ENCODE measurements at places on chromosomes 7 and 10.
A peak's percentile ranks its signal among the peaks of the same experiment; 100 is the strongest.

DNA sequence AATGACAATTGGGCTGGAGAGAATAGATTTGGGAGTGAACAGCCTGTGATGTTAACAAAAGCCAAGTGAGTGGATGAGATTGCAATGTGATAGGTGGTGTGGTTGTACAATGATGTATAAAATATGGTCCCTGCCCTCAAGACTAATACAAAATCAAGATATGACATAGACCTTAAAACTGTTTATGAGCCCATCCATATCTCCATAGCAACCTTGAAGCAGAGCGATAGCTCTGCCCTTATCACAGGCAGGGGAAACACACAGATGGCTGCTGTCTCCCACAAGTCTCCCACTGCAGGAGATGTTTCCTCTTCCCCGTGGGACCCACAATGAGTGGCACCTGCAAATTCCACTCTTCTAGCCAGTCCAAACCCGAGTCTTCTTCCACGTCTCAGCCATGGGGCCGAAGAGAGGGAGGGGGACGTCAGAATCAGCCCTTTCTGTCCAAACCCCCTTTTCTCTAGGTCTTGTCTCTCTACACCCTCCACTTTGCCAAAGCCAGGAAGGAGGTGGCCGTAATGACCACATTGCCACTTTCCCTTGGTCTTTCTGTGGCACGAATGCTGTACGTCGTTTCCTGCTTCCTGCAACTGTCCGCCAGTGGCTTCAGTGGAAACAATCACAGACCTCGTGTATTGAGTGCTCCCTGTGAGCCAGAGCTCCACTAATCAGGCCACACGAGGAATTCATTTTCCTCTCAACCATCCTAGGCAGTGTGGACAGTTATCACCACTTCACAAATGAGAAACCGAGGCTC lies 7.5 kb upstream of the TBXAS1 start:
- DNase-seq, result no peak

- DNase-seq, result no peak
Observed at GRCh38 chr7:101195884-101196283, 5.0 kb downstream of the MOGAT3 start.

GRCh38 chr7:32658034-32658433 lies 162.7 kb downstream of the AVL9 start:
- DNase-seq, result no peak

DNA sequence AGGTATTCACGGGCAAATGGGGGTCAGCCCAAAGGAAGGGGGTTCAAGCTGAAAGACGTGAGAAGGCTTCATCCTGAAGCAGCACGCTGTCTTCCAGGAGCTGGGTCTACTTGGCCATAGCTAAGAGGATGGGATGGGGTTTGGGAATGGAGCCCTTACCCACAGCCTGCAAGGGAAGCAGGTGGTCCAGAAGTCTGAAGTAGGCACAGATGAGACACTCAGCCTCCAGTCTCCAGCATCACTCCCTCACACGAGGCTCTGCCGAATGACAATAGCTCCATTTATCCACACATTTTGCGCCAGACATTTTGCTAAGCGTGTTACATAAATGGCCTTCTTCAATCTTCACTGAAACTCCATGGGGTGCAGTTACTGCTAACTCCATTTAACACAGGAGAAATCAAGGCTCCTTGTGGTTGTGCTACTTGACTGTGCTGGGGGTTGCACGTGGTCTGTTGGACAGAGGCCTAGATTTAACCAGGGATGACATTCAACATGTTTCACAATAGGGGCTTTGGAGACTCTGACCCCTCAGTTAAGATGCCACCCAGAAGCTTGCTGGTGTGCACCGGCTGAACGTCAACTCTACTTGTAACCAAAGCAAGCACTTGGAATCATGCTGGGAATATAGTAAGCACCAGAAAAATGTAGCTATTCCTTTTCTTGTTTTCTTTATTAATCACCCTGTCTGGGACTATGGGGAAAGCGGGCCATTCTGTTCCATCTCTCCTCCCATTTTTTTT lies 85.3 kb downstream of the FAM241B start:
- no peak for DNase-seq

- no peak for DNase-seq
Observed at GRCh38 chr7:112790586-112791003, 402 bp upstream of the TMEM168 start.

DNA sequence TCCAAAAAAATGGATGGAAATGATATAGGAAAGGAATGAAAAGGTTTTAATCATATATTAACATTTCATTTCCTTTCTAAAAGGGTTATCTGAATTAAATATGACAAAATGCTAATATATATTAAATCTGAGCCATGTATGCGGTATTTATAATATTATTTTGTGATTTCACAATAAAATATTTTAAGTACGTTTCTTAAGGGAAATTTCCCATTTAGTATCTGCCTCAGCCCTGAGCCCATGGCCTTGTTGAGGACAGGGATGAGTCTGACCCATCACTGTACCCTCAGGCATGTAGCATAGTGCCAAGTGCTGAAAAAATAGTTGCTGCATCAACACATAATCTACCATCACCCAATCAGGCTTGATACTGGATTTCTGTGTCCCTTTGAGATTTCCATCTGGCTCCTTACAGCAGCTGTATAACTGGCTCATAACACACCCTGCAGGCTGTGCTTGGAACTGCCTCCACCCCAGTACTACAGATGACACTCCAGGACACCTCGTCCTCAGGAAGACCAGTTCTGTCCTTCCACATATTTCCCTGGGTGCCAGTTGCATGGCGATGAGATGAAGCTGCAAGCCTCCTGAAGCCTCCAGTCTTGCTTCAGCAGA lies 59.4 kb upstream of the ASAH2 start:
- peak; percentile 42 for DNase-seq

GRCh38 chr10:84665883-84666463 lies 337.6 kb downstream of the CCSER2 start:
- no peak for DNase-seq

DNA sequence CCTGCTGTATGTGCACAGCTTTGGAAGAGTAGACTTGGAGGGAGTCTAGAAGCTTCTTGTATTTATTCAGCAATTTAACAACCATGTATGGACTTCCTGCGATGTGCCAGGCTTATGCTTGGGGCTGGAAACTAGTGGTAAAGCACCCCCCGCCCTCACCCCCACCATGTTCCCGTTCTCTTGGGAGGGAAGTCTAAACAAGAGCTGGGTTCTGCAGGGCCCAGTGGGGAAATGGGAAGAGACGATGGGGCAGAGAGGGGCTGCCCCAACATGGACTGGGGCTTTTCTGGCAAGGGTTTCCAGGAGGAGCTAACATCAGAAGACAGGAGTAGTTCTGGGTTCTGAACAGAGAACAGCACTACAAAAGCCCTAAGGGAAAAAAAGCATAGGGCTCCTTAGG lies 8.0 kb downstream of the RASSF4 start:
- DNase-seq, result no peak

GRCh38 chr10:74891053-74891452 lies 64.7 kb downstream of the KAT6B start:
- no peak for DNase-seq

- peak; percentile 7 for DNase-seq
Observed at GRCh38 chr10:19815036-19815730, 1.0 kb upstream of the PLXDC2 start.

DNA sequence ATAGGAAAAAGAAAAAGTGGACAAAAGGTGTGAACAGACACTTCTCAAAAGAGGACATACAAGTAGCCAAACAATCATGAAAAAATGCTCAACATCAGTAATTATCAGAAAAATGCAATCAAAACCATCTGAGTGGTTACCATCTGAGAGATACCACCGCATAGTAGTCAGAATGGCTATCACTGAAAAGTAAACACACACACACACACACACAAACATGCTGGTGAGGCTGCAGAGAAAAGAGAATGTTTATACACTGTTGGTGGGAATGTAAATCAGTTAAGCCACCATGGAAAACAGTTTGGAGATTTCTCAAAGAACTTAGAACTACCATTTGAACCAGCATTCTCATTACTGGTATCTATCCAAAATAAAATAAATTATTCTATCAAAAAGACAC lies 145.7 kb downstream of the CYP26A1 start:
- DNase-seq, result no peak

DNA sequence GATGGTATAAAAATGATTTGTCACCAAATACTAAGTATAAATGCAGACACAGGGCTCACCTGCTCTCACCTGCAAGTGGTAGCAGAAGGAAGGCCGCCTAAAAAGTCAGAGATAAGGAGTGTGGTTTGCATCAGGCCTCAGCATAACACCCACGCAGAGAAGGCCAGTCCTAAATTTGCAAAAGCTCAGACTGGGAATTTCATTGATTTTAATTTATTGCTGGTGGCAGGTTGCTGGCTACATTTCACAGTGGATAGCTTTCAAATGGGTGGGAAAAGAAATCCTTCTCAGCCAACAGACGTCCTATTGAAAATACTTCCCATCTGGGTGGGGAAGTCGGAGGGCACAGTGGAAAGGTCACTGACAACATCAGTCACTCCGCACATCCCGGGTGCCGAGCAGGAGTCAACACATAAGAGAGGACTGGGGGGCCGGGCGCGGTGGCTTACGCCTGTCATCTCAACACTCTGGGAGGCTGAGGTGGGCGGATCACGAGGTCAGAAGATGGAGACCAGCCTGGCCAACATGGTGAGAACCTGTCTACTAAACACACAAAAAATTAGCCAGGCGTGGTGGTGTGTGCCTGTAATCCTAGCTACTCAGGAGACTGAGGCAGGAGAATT lies 561.8 kb upstream of the MKI67 start:
- no peak for DNase-seq

- DNase-seq, result no peak
Observed at GRCh38 chr10:27241010-27241651, 534 bp upstream of the ACBD5 start.

DNA sequence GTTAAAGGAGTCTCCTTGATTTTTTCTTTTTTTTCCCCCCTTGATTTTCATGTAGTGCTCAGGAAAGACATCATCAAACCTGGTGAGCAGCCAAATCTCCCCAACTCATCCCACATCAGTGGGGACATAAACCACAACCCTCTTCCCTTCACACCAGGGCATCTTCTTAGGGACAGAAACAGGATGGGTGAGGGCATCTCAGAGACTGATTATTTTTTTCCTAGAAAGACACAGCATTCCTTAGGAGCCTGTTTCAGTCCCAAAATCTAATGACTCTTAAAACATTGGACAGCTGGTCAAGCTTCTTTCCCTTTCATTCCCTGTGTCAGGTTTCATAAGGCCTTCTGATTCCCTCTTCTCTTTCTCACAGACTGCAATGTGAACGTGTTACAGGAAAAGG lies 31.5 kb upstream of the GSAP start:
- DNase-seq, result no peak

DNA sequence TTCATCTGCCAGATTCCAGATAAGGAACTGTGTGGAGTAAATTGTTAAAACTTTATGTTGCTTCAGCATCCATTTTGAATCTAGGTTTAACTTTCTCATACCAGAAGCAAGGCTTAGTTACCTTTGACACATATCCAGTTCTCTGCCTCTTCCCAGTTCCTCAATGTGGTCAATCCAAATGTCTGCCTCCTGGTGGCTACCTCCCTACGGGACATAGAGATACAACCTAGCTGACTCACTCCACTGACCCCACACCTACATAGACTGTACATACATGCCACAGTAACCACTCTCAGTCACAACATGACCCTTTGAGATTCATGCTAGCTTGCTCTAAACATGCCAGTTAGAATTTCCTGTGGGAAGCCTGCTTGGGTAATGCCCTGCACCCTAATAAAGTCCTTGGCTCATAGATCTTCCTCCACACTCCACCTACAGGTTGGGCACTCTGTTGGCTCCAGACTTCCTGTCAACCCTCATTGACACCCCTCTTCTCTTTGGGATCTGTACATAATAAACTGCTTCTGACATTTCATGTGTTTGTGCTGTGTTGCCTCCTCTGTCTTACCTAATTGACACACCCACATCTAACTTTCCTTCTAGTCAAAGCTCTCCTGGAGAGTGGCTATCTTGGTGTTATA lies 278.1 kb downstream of the HTR7 start:
- DNase-seq, result peak; percentile 13

DNA sequence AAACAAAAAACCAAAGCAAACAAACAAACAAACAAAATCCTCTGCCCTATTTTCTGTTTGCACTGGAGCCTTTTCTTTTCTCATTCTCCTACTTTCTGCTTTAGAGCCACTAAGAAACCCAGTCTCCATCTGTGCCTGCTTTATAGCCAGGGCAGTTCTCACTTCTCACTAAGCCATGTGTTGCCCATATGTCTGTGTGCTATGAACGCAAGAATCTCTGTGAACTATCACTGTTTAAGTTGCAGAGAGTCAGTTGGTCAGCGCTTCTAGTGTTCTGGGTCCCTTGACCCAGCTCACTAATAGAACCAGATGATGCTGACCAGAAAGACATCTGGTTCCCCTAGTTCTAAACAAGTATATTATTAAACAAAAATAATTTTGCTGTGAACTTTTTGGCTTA lies 81.4 kb downstream of the FAM185A start:
- DNase-seq, result no peak

- DNase-seq, result no peak
Observed at GRCh38 chr10:29099001-29099400, 189.9 kb upstream of the LYZL1 start.

DNA sequence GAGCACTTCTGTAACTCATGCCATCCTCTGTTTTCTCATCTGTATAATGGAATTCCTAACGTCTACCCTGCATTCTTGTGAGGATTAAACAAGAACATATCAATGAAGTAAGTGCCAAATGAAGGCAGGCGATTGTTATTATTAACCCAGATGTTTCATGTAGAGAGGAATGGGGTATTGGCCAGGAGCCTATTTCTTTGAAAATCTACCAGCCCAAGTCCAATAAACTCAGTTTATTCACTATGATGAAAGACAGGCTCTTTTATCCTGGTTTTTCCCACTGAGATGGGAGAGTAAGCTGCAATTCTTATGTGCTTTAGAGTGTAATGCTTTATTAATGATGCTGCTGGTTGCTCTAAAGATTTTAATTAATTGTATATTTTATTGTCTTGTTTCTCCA lies 9.6 kb downstream of the CTTNBP2 start:
- DNase-seq, result no peak

DNA sequence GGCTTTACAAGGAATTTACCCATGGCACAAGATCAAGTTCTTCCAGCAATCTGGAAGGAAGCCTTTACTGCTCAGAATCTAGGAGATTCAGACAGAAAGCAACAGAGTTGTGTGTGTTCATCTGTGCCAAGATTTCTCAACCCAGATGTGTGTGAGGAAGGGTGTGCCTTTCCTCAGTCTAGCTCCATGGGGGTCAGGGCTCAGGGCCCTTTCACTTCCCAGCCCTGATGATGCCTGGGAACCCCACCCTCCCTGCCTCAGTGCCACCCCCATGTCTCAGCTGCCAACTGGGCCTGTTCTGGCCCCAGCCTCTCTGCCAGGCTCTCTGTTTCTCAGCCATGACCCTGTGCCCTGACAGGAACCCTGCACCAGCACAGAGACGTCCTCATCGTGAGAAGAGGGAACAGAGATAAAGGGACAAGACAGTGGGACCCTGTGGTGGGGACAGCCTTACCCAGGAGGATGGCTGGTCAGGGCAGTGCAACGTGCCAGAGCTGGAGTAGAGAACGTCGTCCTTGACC lies 102.0 kb downstream of the VIPR2 start:
- no peak for DNase-seq

- DNase-seq, result no peak
Observed at GRCh38 chr10:78231939-78232338, 198.3 kb downstream of the RPS24 start.

GRCh38 chr10:1141261-1141660 lies 85.1 kb downstream of the WDR37 start:
- DNase-seq, result no peak

- DNase-seq, result no peak
Observed at GRCh38 chr7:22348379-22348778, 8.6 kb downstream of the RAPGEF5 start.

GRCh38 chr7:20238754-20239324 lies 21.7 kb upstream of the MACC1 start:
- peak; percentile 63 for DNase-seq

- no peak for DNase-seq
Observed at GRCh38 chr10:43673471-43673870, 24.8 kb upstream of the ZNF32 start.

GRCh38 chr10:98555021-98555619 lies 108.4 kb upstream of the HPS1 start:
- DNase-seq, result no peak
